NCI-H748 treated with DMSO at 0.1 percent for 48 hours (cell line): ENCODE measurements at places on chromosomes 5 and 9.

GRCh38 chr5:115594128-115595047 is 7.9 kb downstream of the TICAM2 start:
- DNase-seq, result no peak

DNA sequence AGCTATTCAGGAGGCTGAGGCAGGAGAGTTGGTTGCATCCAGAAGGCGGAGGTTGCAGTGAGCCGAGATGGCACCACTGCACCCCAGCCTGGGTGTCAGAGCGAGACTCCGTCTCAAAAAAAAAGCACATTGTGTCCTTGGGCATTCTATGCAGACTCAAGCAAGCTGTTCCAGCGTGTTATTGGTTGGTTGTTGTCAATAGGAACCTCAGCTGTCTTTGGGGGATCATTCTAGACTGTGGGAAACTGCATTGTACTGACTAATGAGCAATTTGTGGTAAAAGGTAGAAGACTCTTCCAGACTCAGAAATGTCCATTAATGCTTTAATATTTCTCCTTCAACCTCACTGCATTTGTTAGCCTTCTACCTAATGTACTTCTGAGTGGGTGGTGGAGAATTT is 379.5 kb upstream of the GRAMD2B start:
- no peak for DNase-seq

GRCh38 chr5:88188458-88189132 is 80.0 kb downstream of the TMEM161B start:
- DNase-seq, result no peak

DNA sequence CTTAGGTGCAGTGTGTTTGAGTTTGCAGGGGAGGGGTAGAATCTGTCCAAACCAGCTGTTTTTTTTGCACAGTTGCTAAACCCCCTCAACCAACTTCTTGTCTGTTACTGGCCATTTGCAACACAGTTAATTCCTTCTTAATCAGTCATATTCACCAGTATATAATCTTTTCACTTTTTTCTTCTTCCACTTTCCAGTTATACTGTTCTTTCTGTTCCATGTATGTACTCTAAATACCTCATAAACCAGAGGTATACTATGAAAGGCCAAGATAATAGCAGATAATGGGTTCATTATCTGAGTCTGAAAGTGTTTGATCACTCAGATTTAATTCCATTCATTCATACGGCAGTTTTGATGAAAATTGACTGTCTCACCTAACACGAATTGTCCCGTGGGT is 11.1 kb downstream of the SMAD5 start:
- DNase-seq, result no peak

- DNase-seq, result no peak
Observed at GRCh38 chr5:176897263-176897662, 1.9 kb downstream of the HK3 start.

DNA sequence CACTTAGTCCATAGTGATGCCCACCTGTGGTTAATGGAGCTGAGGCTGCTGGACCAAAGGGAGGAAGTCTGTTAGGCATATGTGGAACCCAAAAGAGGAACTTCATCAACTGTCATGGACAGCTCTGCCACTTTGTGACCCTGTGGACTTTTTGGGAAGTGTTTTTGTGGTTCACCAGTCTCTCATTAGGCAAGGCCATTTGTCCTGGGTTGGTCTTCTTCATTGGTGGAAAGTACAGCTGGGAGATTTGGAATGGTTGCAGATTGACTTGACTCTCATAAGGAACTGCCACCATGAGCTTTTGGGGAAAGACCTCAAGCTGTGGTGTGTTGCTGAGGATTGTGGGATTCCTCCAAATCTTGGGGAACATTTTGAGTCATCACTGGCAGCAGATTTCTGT is 31.9 kb upstream of the IL12B start:
- DNase-seq, result no peak

DNA sequence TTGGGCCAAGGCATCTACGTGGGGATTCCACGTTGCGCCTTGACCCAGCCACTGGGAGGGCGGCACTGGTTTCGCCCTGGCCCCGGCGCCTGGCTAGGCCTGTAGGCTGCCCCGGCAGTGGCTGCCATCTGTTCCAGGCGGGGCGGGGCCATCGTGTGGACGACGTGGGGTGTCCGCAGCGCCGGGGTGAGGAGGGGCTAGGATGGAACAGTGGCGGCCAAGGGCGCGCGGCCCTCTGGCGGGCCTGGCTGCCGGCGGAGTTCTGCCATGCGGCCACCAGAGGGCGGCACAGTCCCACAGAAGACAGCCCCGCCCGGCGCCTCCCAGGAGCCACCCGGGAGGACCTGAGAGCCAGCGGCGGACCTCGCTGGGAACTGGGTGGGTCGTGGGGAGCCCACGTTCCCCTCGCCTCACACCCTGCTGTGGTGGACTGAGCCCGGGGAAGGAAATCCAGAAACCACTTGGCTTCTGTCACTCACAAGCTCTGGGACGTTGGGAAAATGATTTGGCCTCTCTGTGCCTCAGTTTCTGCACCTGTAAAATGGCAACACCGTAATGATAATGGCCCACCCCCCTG is 22.6 kb upstream of the RAPGEF1 start:
- DNase-seq, result peak; percentile 45

DNA sequence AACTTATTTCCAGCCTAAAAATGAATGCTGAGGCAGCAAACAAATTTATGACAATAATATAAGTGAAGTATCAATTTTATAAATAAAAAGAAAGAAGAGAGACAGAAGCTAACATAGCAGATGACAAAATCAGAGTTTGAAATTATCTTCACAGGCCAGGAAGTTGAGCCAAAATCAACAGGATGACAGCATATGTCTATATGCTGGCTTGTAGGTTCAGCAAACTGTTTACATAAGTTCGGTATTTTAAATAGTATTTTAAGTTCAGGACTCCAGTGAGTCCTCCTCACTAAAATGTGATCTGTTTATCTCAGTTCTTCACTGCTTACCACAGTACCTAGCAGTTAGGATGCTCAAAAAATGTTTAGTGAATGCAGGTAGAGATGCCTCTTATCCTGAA is 359.6 kb upstream of the SMC2 start:
- DNase-seq, result no peak

DNA sequence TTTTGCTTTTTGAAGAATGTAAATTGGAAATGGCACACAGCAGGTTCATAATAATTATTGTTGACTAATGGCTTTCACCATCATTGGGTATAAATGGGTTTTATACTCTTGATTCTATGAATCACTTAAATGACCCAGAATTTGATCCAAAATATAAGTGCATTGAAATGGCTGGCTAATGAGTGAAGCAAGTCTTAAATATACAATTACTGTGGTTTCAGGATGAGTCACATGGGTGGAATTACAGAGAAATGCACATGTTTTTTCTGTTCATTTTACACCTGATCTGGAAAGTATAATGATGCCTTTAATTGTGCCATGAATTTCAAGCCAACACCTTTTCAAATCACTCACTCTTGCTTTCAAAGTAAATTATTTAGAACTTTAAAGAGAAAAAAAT is 380.8 kb upstream of the CD180 start:
- DNase-seq, result peak; percentile 61

DNA sequence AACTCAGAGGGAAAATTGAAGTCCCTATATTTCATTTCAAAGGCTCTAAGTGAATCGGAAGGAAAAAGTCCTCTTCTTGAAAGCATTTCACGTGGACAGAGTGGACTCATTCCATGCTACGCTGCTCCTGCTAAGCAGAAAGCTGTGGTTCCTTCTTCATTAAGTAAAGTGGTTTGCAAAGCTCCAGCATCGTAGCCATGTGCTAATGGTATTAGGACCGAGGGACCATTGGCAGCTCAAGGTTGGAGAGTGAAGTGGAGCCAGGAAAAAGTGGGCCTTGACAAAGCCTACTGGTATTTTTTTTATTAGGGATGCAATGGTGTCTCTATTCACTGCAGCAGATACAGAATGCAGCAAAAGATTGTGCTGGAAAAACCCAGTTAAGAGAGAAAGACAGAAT is 16.4 kb upstream of the SEMA4D start:
- no peak for DNase-seq

DNA sequence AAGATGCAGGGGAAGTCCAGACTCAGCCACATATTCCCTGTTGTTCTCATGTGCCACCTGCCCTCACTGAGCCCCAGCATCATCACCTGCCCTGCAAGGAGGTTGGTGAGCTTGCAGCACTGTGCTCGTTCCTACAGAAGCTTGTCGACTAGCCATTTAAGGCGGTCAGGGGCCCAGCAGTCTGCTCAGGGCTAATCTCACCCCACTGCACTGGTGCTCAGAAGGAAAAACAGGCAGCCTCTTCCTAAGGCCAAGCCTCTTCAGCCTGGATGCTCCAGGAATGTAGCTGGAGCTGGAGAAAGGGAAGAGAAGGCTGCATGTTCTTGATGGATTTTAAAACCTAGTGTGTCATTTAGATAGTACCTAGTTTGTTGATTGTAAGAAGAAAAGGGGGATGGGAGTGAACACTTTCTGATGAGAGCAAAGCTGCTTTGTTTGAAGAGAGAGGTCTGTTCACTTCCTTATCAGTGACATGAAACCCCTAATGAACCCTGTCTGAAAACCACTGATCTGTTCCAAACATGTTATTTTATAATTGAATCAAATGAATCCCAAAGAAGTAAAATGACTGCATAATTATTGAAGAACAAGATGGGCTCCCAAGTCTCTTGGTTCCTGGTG is 10.6 kb upstream of the ASPN start:
- DNase-seq, result no peak

- no peak for DNase-seq
Observed at GRCh38 chr5:170603109-170603508, 99.3 kb downstream of the KCNIP1 start.

DNA sequence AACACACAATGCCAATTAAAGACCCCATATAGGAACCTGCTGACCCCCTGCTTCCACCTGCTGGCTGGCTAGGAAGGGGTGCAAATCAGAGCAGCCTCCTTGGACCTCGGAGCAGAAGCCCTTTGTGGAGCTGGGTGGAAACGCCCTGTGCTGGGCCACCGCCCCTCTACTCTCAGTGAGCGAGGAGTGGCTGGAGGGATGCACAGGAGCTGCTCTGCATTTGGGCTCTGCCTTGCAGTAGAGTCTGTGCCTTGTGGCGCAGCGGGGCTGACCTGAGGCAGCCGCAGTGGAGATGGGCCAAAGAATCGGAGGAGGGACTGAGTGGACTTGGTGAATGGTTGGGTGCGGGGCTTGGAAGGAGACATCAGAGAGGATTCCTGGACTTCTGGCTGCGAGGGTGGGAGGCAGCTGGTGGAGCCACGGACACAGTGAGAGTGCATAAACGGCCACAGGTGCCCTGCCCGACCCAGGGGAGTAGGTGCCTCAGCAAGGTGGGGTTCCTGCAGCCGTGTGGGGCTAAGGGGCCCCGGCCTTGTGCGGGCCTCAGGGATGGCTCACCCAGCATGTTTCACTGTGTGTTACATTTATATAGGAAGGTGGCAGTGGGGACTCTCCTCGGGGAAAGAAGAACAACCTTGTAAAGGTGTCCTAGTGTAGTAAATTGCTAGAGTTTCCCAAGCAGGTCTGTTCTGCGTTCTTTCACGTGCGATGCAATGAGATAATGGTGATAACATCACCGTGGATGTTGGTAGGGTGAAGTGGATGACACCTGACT is 14.1 kb upstream of the IRX4 start:
- no peak for DNase-seq

GRCh38 chr5:132497488-132497997 is 7.0 kb upstream of the IRF1 start:
- no peak for DNase-seq

DNA sequence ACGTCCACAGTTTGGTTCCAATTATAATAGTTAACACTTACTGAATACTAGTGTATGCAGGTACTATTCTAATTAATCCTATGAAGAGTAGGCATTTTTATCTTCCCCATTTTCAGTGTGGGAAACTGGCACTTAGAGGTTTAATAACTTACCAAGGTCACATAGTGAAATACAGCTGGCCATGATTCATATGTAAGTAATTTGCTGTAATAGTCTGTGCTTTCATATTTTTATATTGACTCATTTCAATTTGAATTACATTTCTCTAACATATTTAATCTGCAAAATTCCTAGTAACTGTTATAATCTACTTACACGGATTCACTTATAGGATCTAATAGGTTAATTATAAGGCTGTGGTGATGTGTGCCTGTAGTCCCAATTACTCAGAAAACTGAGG is 19.4 kb downstream of the CCNH start:
- no peak for DNase-seq

GRCh38 chr9:123637945-123638634 is 282.1 kb downstream of the CRB2 start:
- no peak for DNase-seq

DNA sequence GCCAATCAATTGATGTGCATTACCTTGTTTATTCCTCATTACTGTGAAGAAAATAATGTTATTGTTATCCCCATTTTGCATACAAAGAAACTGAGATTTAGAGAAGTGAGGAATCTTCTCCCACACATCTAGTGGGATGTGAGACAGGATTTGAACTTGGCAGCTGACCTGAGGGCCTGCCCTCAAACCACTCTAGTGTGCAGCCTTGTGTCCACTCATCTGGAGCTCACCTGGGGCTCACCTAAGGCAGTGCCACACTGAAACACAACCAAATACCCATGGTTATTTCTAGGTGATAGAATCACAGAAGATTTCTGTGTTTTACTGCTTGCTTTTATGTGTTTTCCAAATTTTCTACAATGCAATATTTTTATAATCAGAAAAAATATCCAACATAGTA is 94.7 kb upstream of the SAP30L start:
- no peak for DNase-seq

GRCh38 chr5:173742432-173742816 is 126.0 kb upstream of the BOD1 start:
- DNase-seq, result no peak

GRCh38 chr5:180718810-180719453 is 20.9 kb downstream of the OR2Y1 start:
- peak; percentile 23 for DNase-seq

GRCh38 chr5:137032929-137033328 is 466.2 kb downstream of the SPOCK1 start:
- DNase-seq, result no peak

DNA sequence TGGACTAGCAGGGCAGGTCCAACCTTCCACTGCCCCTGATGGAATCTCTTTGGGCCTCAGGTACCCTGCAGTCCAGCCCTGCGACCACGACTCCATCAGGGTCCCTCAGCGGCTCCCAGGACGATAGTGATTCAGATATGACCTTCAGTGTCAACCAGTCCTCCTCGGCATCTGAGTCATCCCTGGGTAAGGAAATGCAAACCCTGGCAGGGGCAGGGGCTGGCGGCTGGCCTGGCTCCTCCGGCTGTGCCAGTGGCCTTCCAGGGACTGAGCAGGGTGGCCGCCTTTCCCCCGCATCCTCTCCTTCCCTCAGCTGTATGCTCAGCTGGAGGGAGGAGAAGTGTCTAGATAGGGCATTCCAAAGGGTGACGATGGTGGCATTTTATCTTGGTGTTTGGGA is 45.0 kb downstream of the NEURL1B start:
- no peak for DNase-seq

DNA sequence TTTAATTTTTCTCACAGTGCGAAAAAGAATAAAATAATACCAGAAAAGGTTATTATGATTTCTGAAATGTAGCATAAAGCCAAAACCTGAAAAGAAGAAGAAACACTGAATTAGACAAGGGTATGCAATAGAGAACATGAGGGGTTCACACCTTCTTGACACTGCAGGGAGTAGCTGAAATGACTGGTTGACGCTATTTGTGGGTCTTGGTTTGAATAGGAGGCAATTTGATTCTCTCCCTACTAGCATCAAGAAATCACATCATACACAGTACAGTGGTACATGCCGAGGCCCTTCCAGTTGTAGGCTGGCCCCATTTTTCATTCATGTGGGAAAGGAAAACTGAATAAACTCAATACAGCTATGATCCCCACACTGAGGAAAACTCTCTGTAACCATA is 68.6 kb downstream of the NR3C1 start:
- DNase-seq, result no peak
